Memory B cell (primary cell): ENCODE measurements at places on chromosomes 11 and 22.

DNA sequence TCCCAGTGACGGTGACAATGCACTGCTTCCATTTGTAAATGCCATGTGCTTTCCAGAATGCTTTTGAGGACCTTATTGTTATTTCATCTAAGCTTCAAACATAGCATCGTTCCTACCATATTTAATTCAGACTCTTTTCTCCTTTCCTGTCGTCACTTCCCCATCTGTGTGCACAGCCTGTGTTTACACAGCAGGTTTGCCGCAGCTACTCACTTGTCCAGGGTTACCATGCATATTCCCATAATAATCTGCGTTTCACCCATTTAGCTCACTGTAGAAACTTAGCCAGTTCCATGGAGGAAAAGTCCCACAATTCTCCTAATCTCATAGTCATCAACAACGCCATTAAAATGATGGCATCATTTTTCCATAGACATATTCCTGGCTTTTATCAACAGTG is 48.0 kb downstream of the FLI1 start:
- no peak for DNase-seq

DNA sequence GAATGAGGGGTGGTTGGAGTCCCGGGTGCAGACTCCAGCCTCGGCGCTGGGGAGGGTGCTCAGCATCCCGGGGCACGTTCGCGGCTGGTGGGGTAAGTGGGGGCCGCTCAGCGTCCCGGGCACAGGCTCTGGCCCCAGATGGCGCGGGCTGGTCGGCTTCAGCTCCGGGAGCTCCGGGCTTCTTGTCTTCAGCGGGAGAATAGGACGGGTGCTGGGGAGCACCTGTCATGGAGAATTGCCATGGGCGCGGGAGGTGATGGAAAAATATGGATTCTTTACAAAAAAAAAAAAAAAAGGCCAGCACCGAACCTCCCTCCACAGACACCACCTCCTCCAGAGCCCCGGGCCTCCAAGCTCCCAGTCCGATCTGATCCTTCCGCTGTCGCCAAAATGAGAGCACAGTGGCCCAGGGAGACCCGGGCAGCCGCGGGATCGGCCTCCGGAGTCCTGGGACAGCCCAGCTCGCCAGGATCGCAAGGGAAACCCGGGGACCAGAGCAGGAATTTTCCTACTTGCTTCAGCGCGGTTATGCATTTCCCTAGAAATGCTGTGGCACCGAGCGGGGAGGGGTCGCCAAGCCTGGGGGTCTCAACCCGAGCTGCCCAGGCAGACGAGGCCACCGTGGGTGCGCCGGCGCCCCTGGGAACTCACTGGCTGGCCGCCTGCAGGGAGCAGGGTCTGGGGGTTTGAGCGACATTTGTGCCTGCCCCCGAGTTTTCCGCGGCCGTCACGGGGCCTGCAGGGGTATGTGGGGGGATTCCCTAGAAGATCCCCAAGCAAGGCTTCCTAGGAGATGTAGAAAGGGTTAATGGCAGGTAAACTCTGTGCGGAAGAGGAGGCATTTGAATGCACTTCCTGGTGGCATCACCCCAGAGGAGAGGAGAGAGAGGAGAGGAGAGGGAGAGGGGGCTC is 1336.9 kb downstream of the BRD1 start:
- DNase-seq, result no peak

DNA sequence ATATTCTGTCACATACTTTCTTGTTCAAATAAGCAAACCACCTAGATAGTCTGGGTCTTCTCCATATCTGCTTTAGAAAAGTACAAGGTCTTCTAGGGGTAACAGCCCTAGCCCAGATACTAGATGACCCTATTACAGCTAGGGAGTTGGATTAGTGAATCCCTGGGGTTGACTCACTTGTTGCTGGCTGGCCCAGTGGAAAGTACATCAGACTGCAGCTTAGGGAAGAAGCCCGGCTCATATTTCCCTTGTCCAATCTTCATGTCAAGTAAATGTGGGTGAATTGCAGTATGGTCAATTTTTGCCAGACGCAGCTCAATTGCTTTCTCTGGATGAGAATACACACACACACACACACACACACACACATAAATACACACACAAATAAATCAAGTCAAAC is 79.1 kb upstream of the SCUBE2 start:
- no peak for DNase-seq

- DNase-seq, result no peak
These were observed 3.0 kb downstream of the C11orf68 start for GRCh38 chr11:65915821-65916251.

DNA sequence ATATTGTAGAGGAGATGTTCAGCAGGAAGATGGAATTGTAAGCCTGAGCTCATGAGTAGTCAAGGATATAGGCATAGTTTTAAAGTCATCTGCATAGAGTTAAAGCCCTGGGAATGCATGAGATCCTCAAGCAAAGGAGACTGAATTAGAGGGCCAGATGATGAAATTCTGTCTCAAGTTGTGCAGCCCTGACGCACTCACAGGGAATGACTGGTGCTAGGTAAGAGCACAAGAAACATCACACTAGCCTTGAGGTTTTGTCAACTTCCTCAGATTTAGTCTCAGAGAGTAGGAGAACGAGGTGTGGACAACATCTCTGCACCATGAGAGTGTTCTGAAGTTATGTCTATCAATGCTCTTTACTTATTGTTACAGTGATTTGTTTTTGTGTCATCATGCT is 5.8 kb downstream of the RAB38 start:
- no peak for DNase-seq

- DNase-seq, result no peak
These were observed 191.6 kb upstream of the NCAM1 start for GRCh38 chr11:112769584-112769983.

GRCh38 chr11:112963368-112963955 is 2.2 kb downstream of the NCAM1 start:
- DNase-seq, result no peak

GRCh38 chr22:17578136-17578754 is 14.9 kb downstream of the SLC25A18 start:
- no peak for DNase-seq

DNA sequence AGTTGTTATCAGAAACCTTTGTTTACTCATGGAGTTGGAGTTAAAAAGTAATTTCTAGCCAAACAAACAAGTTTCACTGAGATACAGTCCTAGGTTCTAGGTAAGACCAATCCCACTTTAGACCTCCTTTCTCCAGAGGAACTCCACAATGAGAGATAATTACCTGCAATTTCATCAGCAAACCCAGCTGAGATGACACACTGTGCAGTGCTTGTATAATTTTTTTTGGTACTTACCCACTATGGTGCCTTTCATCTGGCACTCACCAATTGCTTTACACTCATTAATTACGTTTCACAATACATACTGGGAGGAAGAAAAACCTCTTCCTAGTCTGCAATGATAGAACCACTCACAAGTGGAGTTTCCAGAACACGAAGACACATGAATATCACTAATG is 1.8 kb upstream of the MUC15 start:
- DNase-seq, result no peak

DNA sequence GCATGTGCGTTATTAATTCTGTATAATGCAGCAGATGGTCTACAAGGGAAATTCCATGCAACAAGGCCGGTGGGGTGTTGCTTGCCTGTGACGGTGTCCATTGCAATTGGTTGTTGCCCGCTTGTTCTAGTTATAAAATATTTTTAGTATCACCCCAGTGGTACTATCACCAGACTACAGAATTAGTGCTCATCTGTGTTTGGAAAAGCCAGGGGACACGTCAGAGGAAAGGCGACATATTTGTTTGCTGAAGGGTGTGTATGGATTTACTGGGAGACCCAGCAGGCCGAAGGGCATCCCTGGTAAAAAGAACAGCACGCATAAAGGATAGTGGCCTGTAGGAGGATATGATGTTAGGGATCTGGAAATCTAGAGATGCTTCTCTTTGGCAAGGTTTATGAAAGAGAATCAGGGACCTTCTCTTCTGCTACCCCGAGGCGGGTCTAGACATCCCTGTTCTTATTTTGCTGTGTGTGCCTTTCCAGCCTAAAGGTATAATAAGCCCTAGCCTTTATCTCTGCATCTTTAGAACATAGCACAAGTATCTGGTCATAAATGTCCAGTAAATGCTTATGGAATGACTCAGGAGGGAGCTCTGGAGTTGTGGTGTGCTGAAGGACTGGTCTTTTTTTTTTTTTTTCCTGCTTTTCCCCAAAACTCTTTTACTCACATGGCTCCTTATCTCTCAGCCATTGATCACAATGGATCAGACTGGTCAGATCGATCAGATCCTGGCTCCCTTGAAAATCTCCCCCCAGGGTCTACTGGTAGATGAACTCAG is 90.9 kb downstream of the LDLRAD3 start:
- DNase-seq, result no peak

DNA sequence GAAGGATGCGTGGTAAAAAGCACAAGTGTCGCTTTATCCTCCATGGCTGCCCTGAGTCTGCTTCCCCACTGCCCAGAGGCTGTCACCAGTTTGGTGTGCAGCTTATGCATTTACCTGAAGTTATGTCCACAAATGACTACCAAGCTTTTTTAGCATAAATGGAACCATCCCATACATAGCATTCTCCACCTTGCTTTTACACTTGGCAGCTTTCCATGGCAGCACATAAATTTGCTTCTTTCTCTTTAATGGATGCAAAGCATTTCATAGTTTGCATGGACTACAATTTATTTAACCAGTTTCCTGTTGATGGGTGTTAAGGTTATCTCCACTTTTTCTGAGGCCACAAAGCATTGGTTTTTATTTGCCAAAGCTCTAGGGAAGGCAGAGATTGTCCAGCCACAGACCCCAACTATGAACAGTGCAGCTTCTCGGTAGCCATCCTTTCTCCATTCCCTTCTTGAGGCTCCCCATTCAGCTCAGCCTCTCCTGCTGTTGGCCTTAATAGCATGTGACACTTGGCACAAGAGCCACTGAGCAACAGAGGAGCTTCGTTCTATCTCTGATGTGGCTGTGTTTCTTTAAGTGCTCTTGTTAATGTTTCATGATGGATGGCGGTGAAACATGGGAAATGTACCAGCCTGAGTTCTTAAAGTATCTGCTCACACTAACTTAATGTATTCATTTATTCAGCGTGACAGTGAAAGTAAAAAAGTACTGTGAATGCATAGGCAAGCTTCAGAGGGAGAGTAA is 59.8 kb upstream of the NAV2 start:
- no peak for DNase-seq

DNA sequence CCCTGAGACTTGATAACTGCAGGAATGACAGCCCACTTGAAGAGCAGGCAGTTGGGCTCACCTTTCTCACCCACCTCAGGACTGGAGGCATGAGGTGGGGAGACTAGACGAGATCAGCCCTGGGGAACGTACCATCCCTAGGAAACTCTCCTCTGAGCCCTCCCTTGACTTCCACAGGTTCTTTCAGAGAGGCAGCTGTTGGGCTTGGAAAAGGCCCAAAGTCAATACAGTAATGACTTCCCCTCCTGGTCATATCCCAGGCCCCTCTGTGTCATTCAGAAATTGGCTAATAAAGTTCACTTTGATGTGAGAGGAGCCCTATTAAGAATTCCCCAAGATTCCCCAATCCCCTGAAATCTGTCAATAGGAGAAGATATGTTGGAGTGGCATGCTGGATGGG is 5.8 kb upstream of the NECTIN1 start:
- DNase-seq, result no peak

DNA sequence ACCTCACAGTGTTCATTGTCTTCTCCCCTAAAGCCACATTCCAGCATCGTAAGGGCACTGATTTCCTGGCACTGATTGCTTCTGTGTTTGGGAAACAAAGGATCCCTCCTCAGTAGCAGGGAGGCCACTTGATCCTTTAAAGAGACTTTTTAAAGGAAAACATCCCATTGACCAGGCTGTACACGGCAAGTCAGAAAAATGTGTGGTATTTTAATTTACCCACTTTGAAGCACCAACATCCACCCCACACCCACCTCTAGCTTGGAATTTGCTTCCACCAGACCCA is 364.9 kb downstream of the SHANK2 start:
- no peak for DNase-seq

GRCh38 chr22:28180804-28181731 is 262.0 kb upstream of the PITPNB start:
- no peak for DNase-seq

DNA sequence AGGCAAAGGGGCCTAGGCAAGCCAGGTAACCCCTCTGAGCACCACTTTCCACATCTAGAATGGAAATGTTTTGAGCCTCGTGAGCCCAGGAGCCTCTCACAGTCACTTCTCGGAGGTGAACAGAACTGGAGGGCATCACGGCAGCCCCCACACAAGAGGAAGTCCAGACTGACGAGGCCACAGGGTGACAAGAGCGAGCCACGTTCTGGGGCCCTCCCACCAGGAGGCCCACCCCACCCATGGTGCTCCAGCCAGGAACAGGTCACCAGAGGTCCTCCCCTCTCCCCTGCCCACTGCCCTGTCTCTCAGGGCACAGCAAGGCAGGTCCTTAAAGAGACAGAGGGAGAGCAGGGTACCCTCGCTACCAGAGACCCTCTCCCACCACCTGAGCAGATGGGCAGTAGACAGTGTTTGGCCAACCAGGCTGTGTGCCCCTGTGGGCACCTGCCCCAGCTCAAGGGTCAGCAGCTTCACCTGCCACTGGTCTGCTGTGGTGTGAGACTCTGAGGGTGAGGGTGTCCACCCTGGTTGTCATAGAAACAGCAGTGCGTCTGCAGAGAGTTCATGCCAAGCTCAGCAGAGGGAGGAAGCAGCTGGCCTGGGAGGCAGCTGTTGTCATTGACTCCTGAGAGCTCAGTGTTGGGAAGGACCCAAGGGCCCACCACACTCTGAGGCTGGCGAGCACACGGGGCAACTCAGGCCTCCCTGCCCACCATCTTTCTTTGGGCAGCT is 31.4 kb downstream of the RSPH14 start:
- DNase-seq, result no peak

- no peak for DNase-seq
These were observed 3.3 kb downstream of the TMEM121B start for GRCh38 chr22:17117890-17118289.

DNA sequence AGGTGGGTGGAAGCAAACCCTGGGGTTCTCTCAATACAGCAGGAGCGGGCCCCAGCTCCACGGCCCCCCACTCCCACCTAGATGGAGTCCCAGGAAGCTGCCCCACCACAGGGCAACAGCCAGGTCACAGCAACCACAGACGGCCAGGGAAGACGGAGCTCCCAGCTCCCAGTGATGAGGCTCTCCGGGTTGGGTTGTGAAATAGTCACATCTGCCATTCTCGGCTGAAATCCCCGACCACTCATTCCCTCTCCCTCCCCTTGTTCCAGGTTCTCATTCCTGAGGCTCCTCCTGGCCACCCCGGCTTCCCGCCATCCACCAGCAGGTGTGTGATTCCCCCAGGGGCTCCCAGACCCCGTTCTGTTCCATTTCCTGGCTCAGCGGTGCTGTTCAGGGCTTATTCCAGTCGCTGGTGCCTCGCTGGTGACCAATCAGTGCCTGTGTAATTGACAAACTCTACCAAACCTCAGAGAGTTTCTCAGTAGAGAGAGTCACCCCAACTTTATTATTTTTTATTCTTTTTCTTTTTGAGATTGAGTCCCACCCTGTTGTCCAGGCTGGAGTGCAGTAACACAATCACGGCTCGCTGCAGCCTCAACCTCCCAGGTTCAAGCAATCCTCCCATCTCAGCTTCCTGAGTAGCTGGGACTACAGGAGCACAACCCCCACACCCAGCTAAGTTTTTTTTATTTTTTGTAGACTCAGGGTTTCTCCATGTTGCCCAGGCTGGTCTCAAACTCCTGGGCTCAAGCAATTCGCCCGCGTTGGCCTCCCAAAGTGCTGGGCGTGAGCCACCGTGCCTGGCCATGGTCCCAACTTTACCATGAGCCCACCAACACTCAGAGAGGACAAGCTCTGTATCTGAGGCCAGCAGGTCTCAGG is 63.2 kb downstream of the SHANK2 start:
- no peak for DNase-seq
